ENCODE measurements at places on chromosomes 7 and 10. TPM values are rescaled to one million over a fixed set of nuclear protein-coding genes. Genes with fewer than 3 reads are reported as not detected.

Gene GTF2IRD1
- not detected for total RNA-seq

Gene TMEM229A
- not detected for total RNA-seq

Gene SNCG
- total RNA-seq, result not detected

Gene DPY19L1
- total RNA-seq, result 21.7 TPM

Gene FGL2
- total RNA-seq, result 38.4 TPM

DNA sequence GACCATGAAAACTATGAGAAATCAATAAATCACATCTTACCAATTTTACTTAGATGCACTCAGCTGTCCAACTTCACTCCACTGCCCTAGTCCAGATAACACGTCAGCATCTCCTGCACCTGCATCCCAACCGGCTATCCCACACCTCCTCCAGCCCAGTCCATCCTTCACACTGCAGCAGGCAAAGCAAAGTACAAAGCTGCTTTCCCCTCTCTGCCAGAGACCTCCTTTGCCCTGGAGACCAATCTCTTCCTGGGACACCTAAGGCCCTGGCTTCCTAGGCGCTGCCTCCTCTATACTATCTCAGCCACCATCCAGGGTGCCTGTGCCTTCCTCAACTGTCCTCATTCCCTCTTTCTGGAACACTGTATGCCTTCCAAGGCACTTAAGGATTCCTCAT lies 90.3 kb upstream of the DDC start:
- no peaks in the 10 kb centered on the region for H3K27me3 ChIP-seq
- H3K4me3 ChIP-seq, result no peak overlapping the region
- peaks cover 13% of the 10 kb centered on the region for H3K4me1 ChIP-seq
- no peak for DNase-seq

GRCh38 chr7:32072397-32072796 lies 2.2 kb upstream of the PDE1C start:
- H3K27me3 ChIP-seq, result peaks cover 15% of the 10 kb centered on the region
- H3K4me1 ChIP-seq, result peaks cover 9% of the 10 kb centered on the region
- no peak overlapping the region for H3K27ac ChIP-seq
- H3K36me3 ChIP-seq, result no peaks in the 10 kb centered on the region
- no peak overlapping the region for H3K4me3 ChIP-seq
- no peak for DNase-seq

DNA sequence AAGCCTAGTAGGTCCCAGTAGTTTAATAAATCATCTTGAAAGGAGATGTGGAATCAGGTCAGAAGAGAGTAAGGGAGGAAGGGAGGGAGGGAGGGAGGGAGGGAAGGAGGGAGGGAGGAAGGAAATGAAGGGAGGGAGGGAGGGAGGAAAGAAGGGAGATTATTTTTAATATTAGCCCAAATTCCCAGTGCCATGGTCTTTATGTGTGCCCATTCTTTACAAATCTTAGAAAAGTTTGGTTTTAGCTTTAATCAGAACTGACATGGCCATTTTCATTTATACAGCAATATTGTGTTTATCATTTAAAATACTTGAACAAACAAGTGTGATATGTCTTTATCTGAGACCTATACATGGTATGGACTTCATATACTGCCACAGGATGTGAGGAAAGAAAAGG lies 86.8 kb downstream of the GAD2 start:
- H3K36me3 ChIP-seq, result no peaks in the 10 kb centered on the region
- H3K4me3 ChIP-seq, result no peak overlapping the region
- no peaks in the 10 kb centered on the region for H3K4me1 ChIP-seq

All from natural killer cell (primary cell).